ENCODE measurements at places on chromosomes 5 and 9.
A peak's percentile ranks its signal among the peaks of the same experiment; 100 is the strongest.

GRCh38 chr5:44294516-44294915, 94.7 kb downstream of the FGF10 start:
- no peak for DNase-seq

DNA sequence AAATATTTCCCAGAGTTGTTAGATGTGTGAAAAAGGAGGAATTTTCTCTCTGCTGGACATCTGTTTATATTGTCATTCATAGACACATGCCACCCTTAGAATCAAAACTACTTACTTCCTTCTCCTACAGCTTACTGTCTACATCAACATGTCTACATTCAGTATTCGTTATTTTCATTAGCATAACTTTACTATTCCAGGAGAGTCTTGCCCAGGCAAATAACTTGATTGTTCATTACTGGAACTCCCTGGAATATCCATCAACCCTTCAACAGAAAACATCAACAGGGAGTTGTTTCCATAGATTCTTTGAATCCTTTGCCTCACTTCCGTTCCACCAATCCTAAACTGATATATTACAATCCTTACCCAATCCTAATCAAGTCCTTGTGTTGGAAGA, 457.5 kb upstream of the ZNF608 start:
- DNase-seq = no peak

GRCh38 chr5:152523964-152524363, 118.9 kb upstream of the NMUR2 start:
- no peak for DNase-seq

DNA sequence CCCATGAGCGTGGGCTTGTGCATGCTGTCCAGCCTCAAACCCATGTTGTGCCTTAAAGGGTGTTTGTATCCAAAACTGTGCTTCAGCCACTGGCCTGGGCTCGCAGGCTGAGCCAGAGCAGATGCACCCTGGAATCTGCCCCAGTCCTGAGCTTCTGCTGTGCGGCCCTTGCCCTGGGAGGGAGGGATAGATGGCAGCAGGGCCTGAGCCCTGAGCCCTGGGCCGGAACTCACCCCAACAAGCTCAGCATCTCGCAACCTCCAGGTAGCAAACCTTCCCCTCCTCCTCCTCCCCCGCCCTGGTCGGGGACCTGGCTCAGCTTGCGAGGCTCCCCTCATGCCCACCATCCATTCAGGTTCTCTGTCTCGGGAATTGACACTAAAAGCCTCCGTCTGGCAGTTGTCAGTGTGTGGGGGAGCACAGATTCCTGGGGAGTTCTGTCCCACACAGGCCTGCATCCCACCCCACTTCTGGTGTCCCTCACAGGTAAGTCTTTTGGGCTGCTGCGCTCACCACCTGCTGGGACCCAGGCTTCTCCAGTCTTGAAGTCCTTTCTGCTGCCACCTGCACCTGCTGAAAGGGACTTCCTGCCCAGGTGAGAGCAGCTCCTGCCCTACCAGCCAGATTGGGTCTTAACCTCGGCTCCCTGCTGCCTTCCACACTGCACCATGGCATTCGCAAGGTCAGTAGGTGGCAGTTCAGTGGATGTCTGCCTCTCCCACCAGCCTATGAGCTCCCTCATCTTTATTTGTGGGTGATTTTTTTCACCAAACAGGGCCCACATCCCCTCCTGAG, 55.2 kb upstream of the OLFM1 start:
- no peak for DNase-seq

DNA sequence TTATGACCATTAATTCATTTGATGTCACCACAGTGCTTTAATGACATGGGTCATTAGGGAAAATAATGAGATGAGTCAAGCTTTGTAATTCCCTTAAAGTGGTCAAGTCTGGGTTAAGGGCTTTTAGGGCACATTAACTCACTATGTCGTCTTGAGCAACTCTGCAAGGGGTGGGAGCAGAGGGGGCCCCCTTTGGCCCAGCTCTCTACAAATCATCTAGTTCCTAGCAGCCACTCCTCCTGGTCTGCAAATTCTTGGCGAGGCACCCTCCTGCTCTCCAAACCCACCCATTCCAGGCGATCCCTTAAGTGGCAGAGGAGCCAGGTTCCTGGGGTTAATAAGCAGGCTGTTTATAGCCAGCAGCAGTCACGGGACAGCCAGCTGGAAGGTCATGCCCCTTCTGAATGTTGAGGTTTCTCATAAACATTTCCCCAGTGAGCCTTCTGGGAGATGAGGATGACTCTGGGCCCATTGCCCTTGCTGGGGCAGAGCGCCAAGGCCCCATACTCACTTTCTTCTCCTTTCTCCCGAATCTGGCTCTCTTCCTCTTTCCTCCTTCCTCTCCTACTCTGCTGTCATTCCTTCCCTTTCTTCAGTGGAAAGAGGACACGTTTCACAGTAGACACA, 14.3 kb upstream of the GPX3 start:
- DNase-seq = no peak

DNA sequence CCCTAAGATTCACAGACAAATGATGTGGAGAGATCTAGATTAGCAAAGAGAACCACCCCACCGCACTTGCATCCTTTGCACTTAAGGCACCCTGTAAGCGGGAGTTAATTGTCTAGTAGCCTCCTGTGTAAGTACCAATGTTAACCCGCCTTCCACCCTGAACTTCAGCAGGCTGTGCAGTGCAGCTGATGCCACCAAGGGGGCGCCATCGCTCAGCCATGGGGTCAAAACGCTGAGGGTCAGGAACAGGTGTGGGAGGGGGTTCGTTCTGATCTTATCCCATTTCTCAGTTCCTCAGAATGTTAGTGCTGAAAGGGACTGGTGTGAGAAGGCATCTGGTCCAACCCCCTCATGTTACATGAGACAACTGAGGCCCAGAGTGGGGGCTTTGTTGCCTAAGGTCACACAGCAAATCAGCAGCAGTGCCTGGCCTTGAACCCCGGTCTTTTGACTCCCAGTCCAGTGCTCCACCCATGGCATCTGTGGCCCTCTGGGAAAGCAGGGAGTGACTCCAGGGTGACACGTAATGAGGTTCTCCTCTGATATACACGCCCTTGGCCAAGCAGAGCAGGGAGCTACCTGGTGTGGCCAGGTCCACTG, 57.3 kb downstream of the CYFIP2 start:
- DNase-seq = no peak

GRCh38 chr9:130237076-130237475, 28.5 kb upstream of the HMCN2 start:
- no peak for DNase-seq

GRCh38 chr9:124139001-124139400, 118.7 kb upstream of the NEK6 start:
- DNase-seq = no peak

GRCh38 chr5:38257308-38258041, 884 bp upstream of the EGFLAM start:
- DNase-seq = no peak

GRCh38 chr9:120465685-120466407, 114.1 kb downstream of the CDK5RAP2 start:
- DNase-seq = no peak

DNA sequence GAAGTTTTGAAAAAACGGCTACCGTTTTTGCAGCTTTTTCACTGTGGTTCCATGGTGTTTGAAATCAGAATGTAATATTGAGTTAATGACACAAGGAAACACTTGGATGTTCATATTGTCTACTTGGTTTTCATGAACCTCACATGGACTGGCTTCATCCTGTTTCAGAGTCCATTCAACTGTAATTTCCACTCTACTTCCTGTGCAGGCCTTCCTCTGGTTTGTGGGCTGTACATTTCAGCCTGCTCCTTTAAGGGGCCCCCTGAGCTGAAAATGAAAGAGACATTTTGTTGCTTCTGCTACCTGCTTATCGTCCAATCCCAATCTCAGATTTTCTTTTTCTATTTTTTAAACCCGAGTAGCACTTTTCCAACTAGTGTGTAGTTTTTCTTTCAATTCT, 41.8 kb upstream of the CDKN2B start:
- DNase-seq = no peak

DNA sequence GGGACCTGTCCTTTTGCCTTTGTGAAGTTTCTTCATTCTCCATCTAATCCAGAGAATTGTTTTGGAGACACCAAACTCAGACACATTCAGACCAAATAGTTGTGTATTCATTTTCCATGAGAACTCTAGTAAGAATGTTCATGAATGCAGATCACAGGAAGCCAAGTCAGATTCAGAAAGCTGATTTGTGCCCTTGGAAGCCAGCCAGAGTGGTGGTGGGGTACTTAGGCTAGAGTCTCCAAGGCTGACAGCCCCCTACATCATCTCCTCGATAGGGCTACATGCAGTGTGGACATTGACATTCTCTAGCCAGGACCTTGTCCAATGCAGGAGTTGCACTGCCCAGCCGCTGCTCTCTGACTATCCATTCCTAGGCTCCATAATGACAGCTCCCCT, 137.6 kb downstream of the UGCG start:
- no peak for DNase-seq

GRCh38 chr9:34989003-34989945, at the start of gene DNAJB5:
TSS of gene DNAJB5 (plus strand) at chr9:34989745. CDS start at chr9:34990631, 886 bp downstream.
- DNase-seq = peak; percentile 95

- no peak for DNase-seq
These were observed 85.5 kb downstream of the YIPF5 start for GRCh38 chr5:144084971-144085370.

DNA sequence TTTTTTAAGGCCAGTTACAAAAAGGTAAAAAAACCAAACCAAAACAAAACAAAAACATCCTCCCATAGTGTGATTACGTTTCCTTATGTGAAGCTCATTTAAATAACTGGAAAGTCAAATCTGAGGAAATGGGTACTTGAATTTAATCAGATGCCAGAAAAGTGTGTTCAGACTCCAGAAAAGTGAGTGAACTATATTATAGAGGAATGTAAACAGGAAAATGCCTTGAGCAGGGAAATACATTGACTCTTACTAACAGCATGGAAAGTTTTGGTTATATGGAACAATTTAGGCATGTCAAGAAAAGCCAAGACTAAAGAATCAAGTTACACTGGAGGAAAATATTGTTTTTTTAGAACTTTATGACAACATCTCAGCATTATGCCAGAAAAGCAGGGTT, 37.8 kb upstream of the RNF20 start:
- DNase-seq = no peak

- no peak for DNase-seq
These were observed 242.6 kb downstream of the NPR3 start for GRCh38 chr5:32953694-32954093.

- no peak for DNase-seq
These were observed 86.0 kb upstream of the NR5A1 start for GRCh38 chr9:124593200-124593599.

- DNase-seq = no peak
These were observed 25.6 kb downstream of the KCNN2 start for GRCh38 chr5:114387433-114387832.

DNA sequence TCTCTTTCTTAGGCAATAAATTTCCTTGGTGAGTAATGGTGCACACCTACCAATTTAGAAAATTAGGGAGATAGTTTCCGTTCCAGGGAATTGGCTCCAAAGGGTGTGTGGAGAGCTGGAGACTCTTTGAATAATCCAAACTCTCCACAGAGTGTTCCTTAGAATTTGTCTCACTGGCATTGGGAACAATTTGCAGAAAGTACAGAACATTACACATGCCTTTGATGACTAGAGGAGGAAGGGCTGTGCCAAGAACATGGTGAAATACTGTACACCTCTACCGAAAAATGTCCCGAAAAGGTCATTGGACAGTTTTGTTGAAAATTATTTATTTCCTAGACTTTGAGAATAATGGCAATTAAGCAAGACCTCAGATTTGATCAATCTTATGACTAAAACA, 214.2 kb upstream of the MPDZ start:
- no peak for DNase-seq

- DNase-seq = no peak
These were observed 74.5 kb downstream of the XRCC4 start for GRCh38 chr5:83151821-83152220.

GRCh38 chr9:130900701-130901497, 4.3 kb upstream of the QRFP start:
- no peak for DNase-seq

DNA sequence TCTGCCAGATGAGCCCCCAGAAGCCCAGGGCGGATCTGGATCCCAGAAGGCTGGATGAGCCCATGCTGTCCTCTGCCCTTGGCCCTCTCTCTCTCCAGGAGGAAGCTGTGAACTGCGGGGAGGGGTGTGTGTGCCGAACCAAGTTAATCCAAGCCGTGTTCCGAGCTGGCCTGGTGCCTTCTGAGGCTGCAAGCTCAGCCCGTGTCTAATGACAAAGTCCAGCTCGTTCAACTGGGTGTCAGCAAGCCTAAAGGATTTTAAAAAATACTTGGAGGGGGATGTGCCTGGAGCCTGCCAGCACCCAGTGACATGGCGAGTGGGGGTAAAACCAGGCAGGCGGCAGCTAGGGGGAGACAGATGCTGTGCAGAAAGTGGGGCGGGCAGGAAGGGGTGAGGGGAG, 8.0 kb downstream of the STC2 start:
- no peak for DNase-seq

- DNase-seq = no peak
These were observed 73.3 kb upstream of the SARDH start for GRCh38 chr9:133811471-133811870.

- no peak for DNase-seq
These were observed 8.0 kb downstream of the SYNPO start for GRCh38 chr5:150648294-150649107.

DNA sequence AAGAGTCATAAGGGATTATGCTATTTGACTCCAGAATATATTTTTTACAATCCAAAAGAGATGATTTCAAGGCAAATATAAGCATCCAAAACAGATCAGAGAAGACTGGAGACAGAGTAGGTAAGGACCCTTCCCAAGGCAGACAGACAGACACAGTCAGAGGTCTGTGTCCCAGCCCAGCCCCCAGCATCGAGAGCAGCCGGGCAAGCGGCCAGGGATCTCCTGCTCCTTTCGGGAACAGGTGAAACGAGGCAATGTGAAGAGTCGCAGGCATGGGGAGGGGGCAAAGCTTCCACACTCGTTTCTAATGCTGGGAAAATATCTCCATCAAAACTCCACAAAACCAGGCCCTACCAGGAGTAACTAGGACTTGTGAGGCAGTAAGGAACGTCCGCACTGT, 5.8 kb downstream of the PAEP start:
- DNase-seq = no peak

DNA sequence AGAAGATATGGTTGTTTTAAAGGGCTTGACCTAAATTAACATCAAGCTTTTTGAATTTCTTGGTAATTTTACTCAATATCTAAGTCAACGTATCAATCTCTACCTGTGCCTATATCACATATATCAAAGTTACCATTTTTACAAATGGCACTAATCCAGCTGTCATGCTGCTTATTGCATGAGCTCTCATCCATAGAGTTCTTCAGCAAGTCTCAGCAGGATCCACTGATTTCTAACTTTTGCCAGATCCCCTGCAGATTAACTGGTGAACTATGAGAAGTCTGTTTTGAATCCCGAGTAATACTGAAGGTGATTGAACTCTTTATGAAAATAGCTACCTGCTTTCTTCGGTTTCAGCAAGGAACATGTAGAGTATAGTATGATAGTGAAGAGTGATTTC, 1239.8 kb upstream of the ACO1 start:
- DNase-seq = no peak

GRCh38 chr5:87946271-87946670, 322.4 kb downstream of the TMEM161B start:
- DNase-seq = no peak

DNA sequence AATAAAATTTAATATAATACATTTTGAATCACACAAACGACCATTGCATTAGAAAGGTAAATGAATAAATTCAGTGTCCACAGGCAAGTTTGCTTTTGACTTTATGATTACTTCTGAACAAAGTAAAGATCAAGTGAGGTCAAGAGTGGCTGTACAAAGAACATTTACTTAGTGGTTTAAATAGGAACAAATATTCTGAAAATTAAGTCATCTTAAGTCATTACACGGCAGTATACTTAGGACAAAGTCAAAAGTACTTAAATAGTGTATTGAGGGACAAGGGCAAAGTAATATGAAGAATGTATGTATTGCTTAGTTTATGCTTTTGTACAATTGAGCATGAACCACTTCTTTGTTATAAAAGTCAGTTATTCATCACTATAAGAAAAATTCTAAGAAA, 1511.2 kb upstream of the CDH9 start:
- DNase-seq = no peak

Measured in activated T-cell treated with anti-CD3 and anti-CD28 coated beads for 48 hours (primary cell).